ENCODE measurements at places on chromosomes 5 and 9.

GRCh38 chr9:108417726-108418125 is 438.1 kb downstream of the ACTL7B start:
- peak; percentile 16 for DNase-seq

DNA sequence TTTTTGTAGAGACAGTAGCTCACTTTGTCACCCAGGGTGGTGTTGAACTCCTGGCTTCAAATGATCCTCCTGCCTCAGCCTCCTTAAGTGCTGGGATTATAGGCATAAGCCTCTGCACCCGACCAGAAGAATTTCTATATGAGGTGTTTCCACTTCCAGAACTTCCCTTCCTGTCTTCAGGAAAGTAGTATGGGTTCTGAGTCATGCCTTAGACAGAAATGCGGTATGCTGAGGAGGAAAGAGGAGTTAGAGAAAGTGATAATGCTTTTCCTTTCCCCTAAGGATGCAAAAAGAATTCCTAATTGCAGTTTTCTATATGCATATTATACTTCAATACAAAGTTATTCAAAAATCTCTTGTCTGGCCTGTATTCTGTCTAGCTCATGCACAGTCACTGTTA is 16.4 kb upstream of the ADAMTSL1 start:
- DNase-seq = no peak

GRCh38 chr9:130483371-130483971 is 38.7 kb downstream of the ASS1 start:
- DNase-seq = no peak

GRCh38 chr5:55222092-55222984 is 4.8 kb downstream of the MCIDAS start:
- no peak for DNase-seq

- no peak for DNase-seq
Observed at GRCh38 chr5:161406880-161407279, 139.6 kb downstream of the GABRB2 start.

DNA sequence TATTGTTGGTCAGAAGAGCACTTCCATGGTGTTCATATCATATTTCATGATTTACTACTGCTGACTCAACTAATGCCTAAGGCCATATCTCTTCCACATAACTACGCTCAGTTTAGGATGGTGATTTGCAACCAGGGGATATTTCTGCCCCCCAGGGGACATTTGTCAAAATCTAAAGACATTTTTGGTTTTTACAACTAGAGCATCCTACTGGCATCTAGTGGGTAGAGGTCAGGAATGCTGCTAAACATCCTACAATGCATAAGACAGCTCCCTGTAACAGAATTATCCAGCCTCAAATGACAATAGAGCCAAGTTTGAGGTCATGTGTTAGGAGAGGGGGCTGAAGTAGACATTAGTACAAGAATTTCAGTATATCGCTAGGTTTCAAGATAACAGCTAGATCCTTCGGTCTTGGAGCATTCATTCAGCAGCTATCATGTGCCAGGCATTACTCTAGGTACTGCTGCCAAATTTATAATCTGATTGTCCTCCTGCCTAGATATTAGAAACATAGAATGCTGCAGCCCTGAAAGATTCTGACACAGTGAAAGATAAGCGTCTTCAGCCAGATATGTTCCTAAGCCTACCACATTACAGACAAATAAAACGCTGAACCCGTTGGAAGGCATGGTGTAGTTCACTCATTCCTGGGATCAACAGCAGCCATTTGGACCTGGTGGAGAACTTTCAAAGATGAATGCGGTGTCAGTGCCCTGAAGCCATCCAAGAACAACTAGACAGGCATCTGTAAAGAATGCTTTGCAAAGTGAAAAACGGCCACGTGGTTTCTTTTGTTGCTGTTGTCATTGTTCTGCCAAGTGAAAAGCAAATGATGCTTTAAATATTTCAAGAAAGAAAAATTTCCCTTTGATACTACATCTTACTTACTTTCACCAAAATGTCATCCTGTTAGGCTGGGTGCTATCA is 55.5 kb upstream of the FST start:
- peak; percentile 35 for DNase-seq

DNA sequence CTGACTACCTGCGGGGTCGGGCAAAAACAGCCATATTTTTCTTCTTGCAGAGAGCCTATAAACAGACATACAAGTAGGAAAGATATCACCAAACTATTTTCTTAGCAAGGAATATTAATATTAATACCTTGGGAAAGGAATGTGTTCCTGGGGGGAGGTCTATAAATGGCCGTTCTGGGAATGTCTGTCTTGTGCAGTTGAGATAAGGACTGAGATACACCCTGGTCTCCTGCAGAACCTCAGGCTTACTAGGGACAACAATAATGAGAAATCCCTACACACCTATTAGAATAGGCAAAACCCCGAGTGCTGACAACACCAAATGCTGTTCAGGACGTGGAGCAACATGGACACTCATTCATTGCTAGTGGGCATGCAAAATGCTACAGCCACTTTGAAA is 297.2 kb downstream of the DRD1 start:
- DNase-seq = no peak

- DNase-seq = no peak
Observed at GRCh38 chr9:130201399-130201873, 29.2 kb downstream of the NCS1 start.

DNA sequence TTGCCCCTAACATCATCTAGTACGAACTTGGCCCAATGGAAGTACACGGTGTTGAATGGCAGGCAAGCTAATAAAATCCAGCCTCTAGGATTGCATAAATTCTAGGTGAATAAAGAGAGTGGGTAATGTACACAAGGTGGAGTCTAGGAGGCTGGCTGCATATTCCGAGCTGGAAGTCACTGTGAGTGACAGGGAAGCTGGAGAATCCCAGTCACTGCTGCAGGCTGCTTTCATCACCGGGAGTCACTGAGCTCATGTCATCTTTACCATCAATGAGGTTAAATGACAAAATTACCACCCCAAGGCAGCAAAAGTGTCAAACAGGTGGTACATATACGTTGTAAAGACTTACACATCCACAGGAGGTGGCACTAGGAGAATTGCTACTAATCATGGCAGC is 91.3 kb upstream of the HMHB1 start:
- DNase-seq = no peak

GRCh38 chr5:118533156-118533555 is 455.2 kb downstream of the DTWD2 start:
- DNase-seq = no peak

DNA sequence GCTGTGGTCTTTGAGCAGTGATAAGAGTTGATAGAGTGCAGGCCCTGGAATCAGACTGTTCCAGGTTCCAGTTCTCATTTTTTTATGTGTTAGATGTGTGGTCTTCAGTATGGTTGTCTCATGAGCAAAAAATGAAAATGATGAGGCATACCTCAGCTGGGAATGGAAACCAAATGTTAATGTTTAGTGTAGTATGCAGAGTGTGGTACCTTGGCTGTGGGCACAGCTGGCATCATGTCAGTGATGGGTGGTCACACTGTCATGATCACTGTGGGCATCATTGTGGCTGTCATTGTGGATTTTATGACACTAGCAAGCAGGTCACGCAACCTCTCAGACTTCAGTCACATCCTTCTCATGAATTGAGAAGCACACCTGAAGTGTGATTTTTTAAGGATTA is 6.4 kb downstream of the ABLIM3 start:
- no peak for DNase-seq

DNA sequence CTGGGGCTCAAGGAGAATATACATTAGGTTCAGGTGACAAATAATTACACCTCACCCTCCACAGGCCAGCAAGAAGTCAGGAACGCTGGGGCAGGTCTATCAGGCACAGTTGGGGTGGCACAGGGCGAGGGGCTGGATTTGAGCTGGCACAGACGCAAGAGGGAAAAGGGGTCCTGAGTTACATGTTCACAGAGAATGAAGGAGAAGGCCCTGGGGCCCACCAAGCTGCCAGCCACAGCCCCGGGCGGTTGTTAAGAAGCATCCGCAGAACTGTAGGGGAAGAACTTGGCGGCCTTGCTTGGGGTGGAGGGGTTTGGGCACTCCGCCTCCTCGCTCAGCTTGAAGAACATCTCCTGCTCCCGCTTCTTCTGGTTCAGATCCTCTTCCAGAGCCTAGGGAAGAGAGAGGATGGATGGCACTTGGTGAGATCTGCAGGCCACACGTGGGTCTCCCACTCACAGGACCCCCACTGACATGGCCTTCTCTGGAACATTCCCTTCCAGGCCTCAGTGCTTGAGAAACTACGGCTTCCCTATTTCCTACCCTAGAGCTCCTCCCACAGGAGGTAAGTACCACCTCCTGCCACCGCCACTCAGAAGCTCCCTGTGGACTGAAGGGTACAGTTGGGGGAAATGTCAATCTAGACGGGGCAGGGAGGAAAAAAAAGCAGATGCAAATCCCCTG is 38.3 kb upstream of the FBXW11 start:
- DNase-seq = no peak

DNA sequence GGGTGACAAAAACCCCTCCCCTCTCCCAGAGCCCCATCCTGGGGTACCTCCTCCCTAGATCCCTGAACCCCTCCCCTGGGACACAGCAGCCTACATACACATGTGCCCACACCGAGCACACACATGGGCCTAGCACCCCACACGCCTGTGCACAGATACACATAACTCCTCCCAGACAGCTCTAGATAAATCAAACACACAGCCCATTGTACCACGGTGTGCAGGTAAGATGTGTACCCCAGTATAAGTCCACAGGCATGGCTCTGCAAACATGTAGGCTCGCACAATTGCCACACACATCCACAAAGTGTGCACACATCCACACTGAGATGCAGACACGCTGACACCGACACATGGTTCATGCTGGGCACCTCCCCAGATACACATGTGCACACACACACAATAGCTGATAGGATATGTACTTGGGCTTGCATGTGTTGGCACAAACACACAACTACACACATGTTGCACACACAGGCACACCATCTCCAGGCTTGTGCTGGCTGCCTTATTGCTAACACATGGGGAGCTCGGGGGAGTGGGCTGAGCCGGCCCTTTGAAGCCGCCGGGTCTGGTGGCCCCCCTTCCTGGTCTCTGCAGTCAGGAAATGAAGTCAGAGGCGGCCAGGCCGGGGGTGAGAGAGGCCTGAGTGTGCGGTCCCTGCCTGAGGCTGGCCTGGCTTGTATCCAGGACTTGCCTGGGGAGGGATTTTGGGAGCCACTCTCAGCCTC is 30.2 kb downstream of the GOLGA2 start:
- DNase-seq = peak; percentile 72

Data from AG20443 (cell line).